NCI-H1436 (cell line): ENCODE measurements at places on chromosomes 5 and 9.

- no peak for DNase-seq
Observed at GRCh38 chr9:118785456-118785855, 583.8 kb downstream of the BRINP1 start.

DNA sequence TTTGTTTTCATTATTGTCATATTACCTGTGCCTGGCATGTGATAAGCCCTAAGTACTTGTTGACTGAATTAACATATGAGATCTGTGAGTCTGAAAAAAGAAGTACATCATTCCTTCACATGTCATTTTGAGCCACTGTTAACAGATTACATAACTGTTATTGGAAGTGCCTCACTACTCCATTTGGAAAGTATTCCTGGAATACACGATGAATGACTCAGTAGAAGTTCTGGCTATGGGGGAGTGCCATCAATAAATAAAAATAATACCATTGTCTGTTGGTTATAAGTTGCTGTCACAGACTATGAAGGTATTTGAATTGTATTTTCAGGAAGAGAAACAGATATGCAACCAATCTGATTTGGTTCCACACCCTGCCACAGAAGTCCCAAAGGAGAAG lies 12.9 kb downstream of the NIPSNAP3B start:
- no peak for DNase-seq

- no peak for DNase-seq
Observed at GRCh38 chr9:107888773-107889227, 399.2 kb upstream of the KLF4 start.

DNA sequence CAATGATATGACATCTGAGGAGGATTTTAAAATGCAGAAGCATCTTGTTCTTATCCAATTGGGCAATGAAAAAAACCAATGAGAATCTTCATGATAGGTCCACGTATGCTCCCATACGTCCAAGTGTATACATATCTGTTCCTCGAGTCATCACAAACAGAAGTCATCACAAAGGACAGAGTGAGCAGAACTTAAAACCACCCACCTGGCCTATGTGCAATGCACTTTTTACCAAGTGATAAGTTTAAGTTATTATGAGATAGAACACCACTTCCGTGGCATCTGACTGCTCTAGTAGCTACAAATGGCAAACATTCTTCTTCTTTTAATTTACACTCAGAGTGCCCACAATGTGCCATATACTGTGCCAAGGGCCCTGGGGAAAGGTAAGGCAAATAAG lies 82.4 kb downstream of the PPP2R2B start:
- DNase-seq: no peak

GRCh38 chr5:104372376-104372775 lies 809.8 kb upstream of the NUDT12 start:
- DNase-seq: no peak
